AG08395 (cell line): ENCODE measurements at places on chromosomes 1 and 21.

DNA sequence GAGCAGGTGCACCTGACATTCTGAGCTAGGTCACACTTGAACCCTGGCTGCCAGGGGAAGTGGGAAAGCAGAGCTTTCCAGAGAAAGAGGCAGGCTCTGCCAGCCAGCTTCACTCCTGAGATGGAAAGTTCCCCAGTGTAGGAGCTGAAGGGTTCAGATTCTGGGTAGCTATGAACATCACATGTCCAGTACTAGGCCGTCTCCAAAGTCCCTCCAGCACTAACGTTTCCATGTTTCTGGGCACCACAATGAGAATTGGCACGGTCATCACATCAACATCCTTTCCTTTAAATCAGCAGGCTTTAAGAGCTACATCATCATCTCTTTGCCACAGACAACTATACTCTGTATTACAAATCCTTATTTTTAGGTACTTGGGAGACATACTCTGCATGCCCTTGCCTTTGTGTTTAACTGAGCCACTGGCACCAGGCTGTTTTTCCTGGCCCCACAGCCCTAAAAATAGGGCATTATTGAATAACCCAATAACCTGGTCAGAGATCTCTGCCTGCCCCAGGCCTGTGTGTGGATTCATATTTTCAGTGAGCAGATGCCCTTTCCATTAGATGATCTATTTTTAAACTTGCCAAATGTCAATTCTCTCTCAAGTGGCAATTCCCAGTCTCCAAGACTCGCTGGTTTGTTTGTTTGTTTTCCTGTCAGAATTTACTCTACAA is 35.4 kb upstream of the USP24 start:
- no peak for DNase-seq

DNA sequence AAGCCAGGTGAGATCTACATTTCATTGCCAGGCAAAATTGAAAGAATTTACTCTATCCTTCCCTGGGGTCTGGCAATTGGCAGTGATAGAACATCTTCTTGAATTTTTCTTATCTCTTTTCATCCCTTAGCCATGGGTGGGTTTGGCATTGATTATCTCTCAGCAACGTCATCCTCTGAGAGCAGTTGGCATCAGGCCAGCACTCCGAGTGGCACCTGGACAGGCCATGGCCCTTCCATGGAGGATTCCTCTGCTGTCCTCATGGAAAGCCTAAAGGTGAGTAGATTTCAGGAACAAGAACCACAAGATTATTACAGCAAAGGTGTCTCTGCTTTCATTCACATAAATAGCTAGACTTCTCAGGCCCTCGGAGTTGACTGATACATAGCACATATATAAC is 39.3 kb downstream of the NCF2 start:
- DNase-seq, result no peak

DNA sequence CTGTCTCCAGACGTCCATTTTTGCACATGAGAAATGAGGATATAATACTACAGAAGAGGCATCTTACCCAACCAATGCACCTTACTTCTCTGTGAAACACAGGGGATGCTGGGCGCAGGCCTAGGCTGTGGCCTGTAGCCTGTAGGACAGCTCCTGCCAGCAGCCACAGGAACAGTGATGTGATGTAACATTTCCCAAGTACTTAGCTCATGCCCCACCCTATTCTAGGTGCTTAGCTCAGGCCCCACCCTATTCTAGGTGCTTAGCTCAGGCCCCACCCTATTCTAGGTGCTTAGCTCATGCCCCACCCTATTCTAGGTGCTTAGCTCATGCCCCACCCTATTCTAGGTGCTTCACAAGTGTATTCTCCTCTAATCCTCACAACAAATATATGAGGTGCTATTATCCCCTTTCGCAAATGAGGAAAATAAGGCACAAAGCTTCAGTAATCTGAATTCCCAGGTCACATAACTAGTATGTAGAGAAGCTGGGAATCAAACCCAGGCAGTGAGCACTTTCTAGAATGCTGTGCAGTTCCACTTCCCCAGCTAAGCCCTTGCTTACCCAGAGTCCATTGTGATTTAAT is 4.6 kb upstream of the NAXE start:
- DNase-seq, result no peak

GRCh38 chr1:24294716-24295371 is 24.3 kb upstream of the GRHL3 start:
- DNase-seq, result peak; percentile 60

GRCh38 chr1:99069146-99069545 is 64.5 kb upstream of the PLPPR5 start:
- DNase-seq, result no peak

- peak; percentile 57 for DNase-seq
Measured at GRCh38 chr1:204493145-204493983, 1.2 kb downstream of the PIK3C2B start.

DNA sequence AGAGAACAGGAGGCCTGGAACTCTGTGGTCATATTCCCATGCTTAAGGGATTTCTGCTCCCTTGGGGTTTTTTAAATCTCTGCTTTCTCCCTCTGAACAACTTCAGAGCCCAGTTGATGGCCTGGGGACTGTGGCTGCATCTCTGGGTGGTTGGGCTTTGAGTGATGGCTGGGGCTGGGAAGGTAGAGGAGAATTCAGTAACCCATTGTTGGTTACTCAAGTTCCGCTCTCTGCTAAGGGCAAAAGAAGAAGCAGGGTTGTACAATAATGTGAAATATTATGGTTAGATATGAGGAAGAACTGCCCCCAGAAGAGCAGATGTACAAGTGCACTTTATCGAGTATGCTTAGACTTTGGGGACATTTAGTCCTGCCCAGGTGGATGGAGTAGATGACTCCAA is 72.1 kb upstream of the CNTN2 start:
- DNase-seq, result no peak

GRCh38 chr1:7703321-7704213 is 67.5 kb upstream of the VAMP3 start:
- DNase-seq, result no peak

DNA sequence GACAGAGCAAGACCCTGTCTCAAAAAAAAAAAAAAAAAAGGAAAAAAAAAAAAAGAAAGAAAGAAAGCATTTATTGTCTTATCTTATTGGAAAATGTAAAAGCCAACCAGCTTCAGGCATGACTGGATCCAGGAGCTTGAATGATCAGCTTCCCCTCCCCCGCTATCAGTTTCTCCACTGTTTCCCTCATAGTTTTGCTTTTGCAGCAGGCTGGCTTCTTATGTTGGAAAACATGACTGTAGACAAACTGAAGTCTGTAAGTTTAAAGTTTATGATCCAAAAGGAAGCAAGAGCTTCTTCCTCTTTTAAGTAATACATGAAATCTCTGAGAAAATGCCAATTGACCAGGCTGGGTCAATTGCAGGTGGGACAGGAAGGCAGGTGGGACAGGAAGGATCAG is 52.2 kb downstream of the FHAD1 start:
- no peak for DNase-seq

DNA sequence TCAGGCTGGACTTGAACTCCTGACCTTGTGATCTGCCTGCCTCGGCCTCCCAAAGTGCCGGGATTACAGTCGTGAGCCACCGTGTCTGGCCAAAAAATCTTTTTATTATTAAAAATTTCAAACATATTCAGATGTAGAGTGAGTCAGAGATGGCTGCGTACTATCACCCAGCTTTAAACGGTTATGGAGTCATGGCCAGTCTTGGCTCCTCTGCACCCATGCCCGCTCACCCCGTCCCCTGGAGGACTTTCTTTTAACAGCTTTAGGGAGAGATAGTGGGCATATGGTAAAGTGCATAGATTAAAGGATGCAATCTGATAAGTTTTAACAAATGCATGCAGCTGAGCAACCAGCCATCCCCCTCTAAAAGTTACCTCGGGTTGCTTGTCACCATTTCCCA is 51.8 kb downstream of the TNFRSF8 start:
- no peak for DNase-seq

DNA sequence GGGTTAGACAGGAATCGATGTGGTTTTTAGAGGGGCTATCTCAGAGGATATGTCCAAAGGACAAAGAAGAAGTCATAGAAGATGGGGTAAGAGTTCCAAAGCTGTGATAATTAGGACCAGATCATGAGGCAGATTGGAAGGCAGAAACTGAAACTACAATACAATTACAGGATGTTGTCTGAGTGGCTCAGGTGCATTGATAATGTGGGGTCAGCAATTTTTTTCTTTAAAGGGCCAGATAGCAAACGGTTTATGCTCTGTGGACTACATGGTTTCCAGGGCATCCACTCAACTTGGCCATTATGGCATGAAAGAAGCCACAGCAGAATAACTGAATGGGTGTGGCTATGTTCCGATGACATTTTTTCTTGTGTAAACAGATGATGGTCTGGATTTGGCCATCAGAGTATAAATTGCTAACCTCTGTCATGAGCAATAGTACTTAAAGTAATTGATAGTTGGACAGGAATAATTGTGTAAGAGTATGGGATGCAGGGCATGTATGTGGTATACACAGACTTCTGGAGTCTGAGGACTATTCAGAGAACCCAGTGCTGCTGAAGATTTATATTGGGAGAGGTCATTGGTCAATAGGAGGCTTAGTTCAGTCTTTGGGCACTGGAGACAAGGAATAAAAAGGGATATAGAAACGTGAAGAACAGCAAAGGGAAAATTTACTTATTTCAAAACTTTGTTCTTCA is 198.4 kb upstream of the ADGRL4 start:
- DNase-seq, result peak; percentile 7

- no peak for DNase-seq
Measured at GRCh38 chr1:236550961-236551851, 27.4 kb downstream of the LGALS8 start.

DNA sequence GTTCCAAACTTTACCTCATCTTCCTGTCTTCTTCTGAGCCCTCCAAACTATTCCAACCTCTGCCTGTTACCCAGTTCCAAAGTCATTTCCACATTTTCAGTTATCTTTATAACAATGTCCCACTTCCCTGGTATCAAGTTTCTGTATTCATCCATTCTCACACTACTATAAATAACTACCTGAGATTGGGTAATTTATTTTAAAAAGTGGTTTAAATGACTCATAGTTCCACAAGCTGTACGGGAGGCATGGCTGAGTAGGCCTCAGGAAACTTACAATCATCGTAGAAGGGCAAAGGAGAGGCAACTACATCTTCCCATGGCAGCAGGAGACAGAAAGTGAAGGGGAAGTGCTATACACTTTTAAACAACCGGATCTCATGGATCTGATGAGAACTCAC is 428.5 kb upstream of the RGS18 start:
- no peak for DNase-seq

DNA sequence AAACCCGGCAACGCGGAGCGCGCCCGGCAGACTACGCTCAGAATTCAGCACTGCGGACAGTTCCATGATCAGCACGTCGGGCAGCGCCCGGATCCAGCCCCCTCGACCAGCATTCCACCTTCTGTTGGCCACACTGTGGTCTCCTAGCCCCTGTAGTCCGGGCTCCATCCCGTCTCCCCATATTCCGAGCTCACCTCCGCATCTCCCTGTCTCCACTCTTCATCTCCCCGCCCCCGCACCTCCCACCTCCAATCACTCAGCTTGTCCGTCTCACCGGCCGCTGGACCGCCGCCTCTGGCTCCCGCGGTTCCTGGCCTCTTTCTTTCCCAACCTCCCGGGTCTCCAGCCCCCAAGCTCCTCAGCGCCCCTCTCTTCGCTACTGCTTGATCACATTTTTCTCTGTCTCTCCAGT is 500 bp downstream of the EPHA10 start:
- DNase-seq, result peak; percentile 68

- DNase-seq, result no peak
Measured at GRCh38 chr1:61387829-61388228, 305.5 kb downstream of the NFIA start.

DNA sequence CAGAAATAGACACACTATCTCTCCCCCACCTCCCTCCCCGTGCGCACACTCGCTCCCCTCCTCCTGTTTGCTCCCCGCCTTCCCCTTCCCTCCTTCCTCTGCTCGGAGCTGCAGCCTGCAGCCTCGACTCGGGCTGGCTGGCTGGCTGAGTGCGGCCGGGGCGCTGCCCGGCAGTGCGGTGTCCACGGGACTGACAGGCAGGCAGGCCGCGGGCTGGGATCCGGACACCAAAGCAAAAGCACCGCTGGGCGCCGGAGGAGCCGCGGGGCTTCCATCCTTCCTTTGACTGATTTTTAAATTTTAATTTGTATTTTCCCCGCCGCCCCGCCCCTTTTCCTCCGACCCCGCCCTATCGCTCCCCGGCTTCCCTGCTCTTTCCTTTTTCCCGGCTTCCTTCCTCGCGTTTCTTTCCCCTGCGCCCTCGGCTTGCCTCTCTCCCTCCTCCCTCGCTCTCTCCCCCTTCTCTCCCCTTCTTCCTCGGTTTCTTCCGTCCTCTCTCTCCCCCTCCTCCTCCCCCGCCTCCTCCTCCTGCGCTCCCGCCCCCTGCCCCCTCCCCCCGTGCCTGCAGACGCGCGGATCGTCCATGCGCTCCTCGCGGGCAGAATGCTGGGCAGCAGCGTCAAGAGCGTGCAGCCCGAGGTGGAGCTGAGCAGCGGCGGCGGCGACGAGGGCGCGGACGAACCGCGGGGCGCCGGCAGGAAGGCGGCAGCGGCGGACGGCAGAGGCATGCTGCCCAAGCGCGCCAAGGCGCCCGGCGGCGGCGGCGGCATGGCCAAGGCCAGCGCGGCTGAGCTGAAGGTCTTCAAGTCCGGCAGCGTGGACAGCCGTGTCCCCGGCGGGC is 109.4 kb downstream of the NAV1 start:
- DNase-seq, result peak; percentile 54

GRCh38 chr1:232017057-232017456 is 390.5 kb downstream of the DISC1 start:
- no peak for DNase-seq

DNA sequence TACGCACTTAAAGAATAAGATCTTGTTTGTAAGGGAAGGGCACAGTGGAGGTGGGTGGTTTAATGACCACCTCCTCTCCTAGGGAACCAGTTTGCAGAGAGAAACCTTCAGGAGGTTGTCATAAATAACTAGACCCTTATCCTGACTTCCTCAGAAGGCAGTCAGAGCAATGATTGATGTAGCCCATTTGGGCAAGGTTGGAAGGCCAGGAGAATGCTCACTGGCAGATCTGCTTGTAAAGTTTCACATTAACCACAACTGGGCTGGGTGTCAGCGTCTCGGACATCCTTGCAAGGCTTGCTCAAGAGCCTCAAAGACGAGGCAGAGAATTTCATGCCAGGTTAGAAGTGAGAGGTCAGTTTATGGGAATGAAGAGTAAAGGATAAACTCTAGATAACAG is 87.6 kb upstream of the TRABD2B start:
- no peak for DNase-seq

GRCh38 chr1:8435569-8436071 is 117.7 kb downstream of the SLC45A1 start:
- DNase-seq, result no peak

- DNase-seq, result no peak
Measured at GRCh38 chr1:239718571-239718970, 332.2 kb downstream of the CHRM3 start.

GRCh38 chr1:28123461-28123961 is 35.1 kb upstream of the EYA3 start:
- peak; percentile 69 for DNase-seq

- DNase-seq, result peak; percentile 71
Measured at GRCh38 chr1:201346337-201346939, 31.0 kb downstream of the TNNT2 start.

DNA sequence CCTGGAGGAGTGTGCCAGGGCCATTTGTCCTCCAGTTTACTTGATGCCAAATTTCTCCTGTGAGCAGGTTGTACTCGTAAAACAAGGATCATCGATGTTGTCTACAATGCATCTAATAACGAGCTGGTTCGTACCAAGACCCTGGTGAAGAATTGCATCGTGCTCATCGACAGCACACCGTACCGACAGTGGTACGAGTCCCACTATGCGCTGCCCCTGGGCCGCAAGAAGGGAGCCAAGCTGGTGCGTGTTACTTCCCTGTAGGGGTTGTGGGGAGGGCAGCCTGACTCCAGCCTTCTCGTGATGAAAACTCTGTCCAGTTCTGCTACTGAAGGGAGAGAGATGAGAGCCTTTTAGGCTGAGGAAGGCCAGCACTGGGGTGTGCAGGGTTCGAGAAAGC is 2.2 kb downstream of the RPS8 start:
- DNase-seq, result no peak

GRCh38 chr1:243883551-243883950 is 33.5 kb upstream of the AKT3 start:
- peak; percentile 36 for DNase-seq
